IgD-negative memory B cell (primary cell): ENCODE measurements at places on chromosomes 2 and 18. TPM values are rescaled to one million over a fixed set of nuclear protein-coding genes. Genes with fewer than 3 reads are reported as not detected.

The FBXO36 gene
- 0.63 TPM for polyA plus RNA-seq

The ITPRIPL1 gene
- 4.4 TPM for polyA plus RNA-seq

The NMUR1 gene
- 0.33 TPM for polyA plus RNA-seq

The EPC2 gene
- polyA plus RNA-seq: 2.9 TPM

The QPCT gene
- polyA plus RNA-seq: 1.8 TPM

The STARD6 gene
- not detected for polyA plus RNA-seq

The KCNG2 gene
- polyA plus RNA-seq: not detected

The MPPE1 gene
- 36.2 TPM for polyA plus RNA-seq

The TCF7L1 gene
- 1.0 TPM for polyA plus RNA-seq

The PJVK gene
- polyA plus RNA-seq: 0.15 TPM

The CXCR4 gene
- 862 TPM for polyA plus RNA-seq

The MBP gene
- polyA plus RNA-seq: 89.4 TPM

The MZT2A gene
- 103 TPM for polyA plus RNA-seq

The PIEZO2 gene
- not detected for polyA plus RNA-seq

The ACADL gene
- not detected for polyA plus RNA-seq

The EPAS1 gene
- polyA plus RNA-seq: not detected

The ALPP gene
- not detected for polyA plus RNA-seq

The DLGAP1 gene
- not detected for polyA plus RNA-seq

The REG3A gene
- polyA plus RNA-seq: not detected

The GREB1 gene
- polyA plus RNA-seq: not detected

The DTNA gene
- polyA plus RNA-seq: not detected

The KYNU gene
- 59.5 TPM for polyA plus RNA-seq

The NUP35 gene
- polyA plus RNA-seq: 6.0 TPM

The SPP2 gene
- polyA plus RNA-seq: not detected

The OTOS gene
- not detected for polyA plus RNA-seq

The CKAP2L gene
- not detected for polyA plus RNA-seq

The SLC14A1 gene
- 3.5 TPM for polyA plus RNA-seq

The REG1A gene
- not detected for polyA plus RNA-seq

The NPHP1 gene
- polyA plus RNA-seq: 2.1 TPM

The GAD1 gene
- not detected for polyA plus RNA-seq

The FIGN gene
- not detected for polyA plus RNA-seq

The CLEC4F gene
- not detected for polyA plus RNA-seq

The EFEMP1 gene
- polyA plus RNA-seq: not detected

The LRRTM4 gene
- polyA plus RNA-seq: not detected

The TSPYL6 gene
- polyA plus RNA-seq: not detected

The CREG2 gene
- polyA plus RNA-seq: 0.06 TPM

The TMEM200C gene
- not detected for polyA plus RNA-seq

The CHRNG gene
- not detected for polyA plus RNA-seq

The KLHL41 gene
- polyA plus RNA-seq: not detected

The GYPC gene
- polyA plus RNA-seq: 111 TPM

The GALNT13 gene
- not detected for polyA plus RNA-seq

The TFCP2L1 gene
- polyA plus RNA-seq: 0.25 TPM

The TGOLN2 gene
- polyA plus RNA-seq: 86.7 TPM

The VIT gene
- polyA plus RNA-seq: 0.09 TPM
